ENCODE measurements at places on chromosomes 13 and 19. TPM values are rescaled to one million over a fixed set of nuclear protein-coding genes. Genes with fewer than 3 reads are reported as not detected.

Gene ZNF586
- 20.1 TPM for total RNA-seq

Gene PLK5
- not detected for total RNA-seq

Gene KLK3
- total RNA-seq: not detected

Gene COMMD6
- 40.9 TPM for total RNA-seq

Gene CACNG6
- total RNA-seq: not detected

Gene VSTM1
- total RNA-seq: not detected

Gene HOMER3
- total RNA-seq: 86.0 TPM

Gene NUFIP1
- total RNA-seq: 2.6 TPM

Gene MYDGF
- 175 TPM for total RNA-seq

Gene LPAR6
- total RNA-seq: 3.1 TPM

Gene RNASEH2A
- 60.4 TPM for total RNA-seq

Gene TUBA3C
- not detected for total RNA-seq

Gene TRMT1
- total RNA-seq: 29.5 TPM

Gene FOXA3
- total RNA-seq: not detected

Gene ARL11
- not detected for total RNA-seq

Gene ITGBL1
- 70.7 TPM for total RNA-seq

Gene SIGLEC7
- total RNA-seq: not detected

Gene GAPDHS
- total RNA-seq: 0.17 TPM

Gene KIR2DL3
- not detected for total RNA-seq

Gene ADGRL1
- total RNA-seq: 2.0 TPM

Gene IGSF23
- total RNA-seq: 0.17 TPM

Gene IRGC
- not detected for total RNA-seq

Gene BSPH1
- not detected for total RNA-seq

Gene NLRP7
- under 0.01 TPM for total RNA-seq

Gene ATP4B
- not detected for total RNA-seq

Gene C19orf18
- 0.17 TPM for total RNA-seq

Gene KLK15
- not detected for total RNA-seq

Gene IZUMO2
- total RNA-seq: not detected

Gene PCDH17
- 0.15 TPM for total RNA-seq
